Glutamatergic neuron (in vitro differentiated cells): ENCODE measurements at places on chromosomes 3 and 15. TPM values are rescaled to one million over a fixed set of nuclear protein-coding genes. Genes with fewer than 3 reads are reported as not detected.

GPR149 gene
- total RNA-seq, result 0.25 TPM

ARL14 gene
- total RNA-seq, result not detected

GRCh38 chr3:13119471-13120220 lies 46.4 kb upstream of the IQSEC1 start:
- no peaks in the 10 kb centered on the region for H3K4me1 ChIP-seq
- no peak for DNase-seq
- no peaks in the 10 kb centered on the region for H3K27me3 ChIP-seq

GRCh38 chr15:75036212-75036616 lies 12.8 kb downstream of the PPCDC start:
- peaks cover 2% of the 10 kb centered on the region for H3K4me1 ChIP-seq
- no peaks in the 10 kb centered on the region for H3K36me3 ChIP-seq
- DNase-seq, result no peak

DNA sequence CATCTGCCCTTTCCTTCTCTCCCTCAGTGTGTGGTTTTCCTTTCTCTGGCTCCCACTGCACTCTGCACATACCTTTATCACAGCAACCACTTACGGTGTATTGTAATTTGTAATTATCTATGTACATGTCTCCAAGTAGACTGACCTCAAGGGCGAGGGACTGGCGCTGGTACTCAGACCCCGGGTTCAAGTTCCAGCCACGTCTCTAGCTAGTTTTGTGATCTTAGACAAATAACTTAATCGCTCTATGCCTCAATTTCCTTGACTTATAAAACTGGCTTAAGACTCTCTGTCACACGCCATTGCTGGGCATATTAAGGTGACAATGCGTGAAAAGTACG lies 607 bp upstream of the SENP2 start:
- no peak for DNase-seq
- H3K27ac ChIP-seq, result peak overlapping the region; percentile 95
- H3K4me1 ChIP-seq, result peaks cover 13% of the 10 kb centered on the region

- H3K27ac ChIP-seq, result no peak overlapping the region
- peaks cover 4% of the 10 kb centered on the region for H3K4me1 ChIP-seq
- H3K27me3 ChIP-seq, result peaks cover 2% of the 10 kb centered on the region
- DNase-seq, result no peak
- no peaks in the 10 kb centered on the region for H3K36me3 ChIP-seq
Observed at GRCh38 chr3:182962166-182962565, 18.2 kb downstream of the DCUN1D1 start.

DNA sequence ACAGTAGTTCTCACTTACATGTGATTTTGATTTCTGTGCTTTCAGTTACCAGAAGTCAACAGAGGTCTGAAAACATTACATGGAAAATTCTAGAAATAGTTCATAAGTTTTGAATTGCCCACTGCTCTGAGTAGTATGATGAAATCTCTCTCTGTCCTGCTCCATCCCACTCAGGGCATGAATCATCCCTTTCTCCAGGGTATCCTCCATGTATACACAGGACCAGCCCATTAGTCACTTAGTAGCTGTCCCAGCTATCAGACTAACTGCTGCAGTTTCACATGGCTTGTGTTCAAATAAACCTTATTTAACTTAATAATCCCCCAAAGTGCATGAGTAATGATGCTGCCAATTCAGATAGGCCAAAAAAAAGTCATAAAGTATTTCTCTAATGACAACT lies 38.6 kb downstream of the EPHA3 start:
- peaks cover 7% of the 10 kb centered on the region for H3K4me1 ChIP-seq
- H3K27ac ChIP-seq, result peak overlapping the region; percentile 48
- no peak for DNase-seq
- no peaks in the 10 kb centered on the region for H3K36me3 ChIP-seq
- no peaks in the 10 kb centered on the region for H3K27me3 ChIP-seq
- H3K4me3 ChIP-seq, result no peak overlapping the region

DNA sequence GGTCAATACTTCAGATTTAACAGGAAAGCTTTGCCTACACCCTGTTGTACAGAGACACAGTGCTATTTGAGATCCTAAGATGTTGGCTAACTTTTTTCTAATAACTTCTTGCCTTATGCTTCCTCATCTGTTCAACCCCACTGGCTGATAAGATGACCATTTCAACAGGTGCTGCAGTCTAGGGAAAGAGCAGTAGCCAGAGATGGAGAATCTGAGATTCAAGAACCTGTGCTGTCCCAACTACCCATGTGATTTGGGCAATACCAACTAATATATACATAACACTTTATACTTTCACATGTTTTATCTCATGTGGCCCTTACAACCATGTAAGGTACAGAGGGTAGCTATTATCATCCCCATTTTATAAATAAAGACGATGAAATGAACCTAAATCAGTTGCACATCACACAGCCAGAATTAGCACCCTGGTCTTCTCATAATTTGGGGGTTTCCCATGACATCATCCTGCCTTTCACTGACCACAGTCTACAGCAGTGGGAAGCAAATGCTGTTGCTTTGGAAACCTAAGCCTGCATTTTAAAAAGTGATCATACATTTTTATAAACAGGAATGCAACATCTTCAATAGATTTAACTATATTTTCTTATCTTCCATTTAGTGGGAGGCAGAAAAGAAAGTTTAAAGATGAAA lies 9.7 kb downstream of the TTC23 start:
- no peak overlapping the region for H3K4me3 ChIP-seq
- no peaks in the 10 kb centered on the region for H3K27me3 ChIP-seq
- DNase-seq, result no peak
- no peaks in the 10 kb centered on the region for H3K36me3 ChIP-seq

GRCh38 chr3:9247361-9247940 lies 2.0 kb downstream of the SRGAP3 start:
- peaks cover 5% of the 10 kb centered on the region for H3K27me3 ChIP-seq
- H3K4me3 ChIP-seq, result peak overlapping the region; percentile 99
- peak overlapping the region; percentile 95 for H3K27ac ChIP-seq
- DNase-seq, result peak; percentile 25
- no peaks in the 10 kb centered on the region for H3K36me3 ChIP-seq
- peaks cover 29% of the 10 kb centered on the region for H3K4me1 ChIP-seq

DNA sequence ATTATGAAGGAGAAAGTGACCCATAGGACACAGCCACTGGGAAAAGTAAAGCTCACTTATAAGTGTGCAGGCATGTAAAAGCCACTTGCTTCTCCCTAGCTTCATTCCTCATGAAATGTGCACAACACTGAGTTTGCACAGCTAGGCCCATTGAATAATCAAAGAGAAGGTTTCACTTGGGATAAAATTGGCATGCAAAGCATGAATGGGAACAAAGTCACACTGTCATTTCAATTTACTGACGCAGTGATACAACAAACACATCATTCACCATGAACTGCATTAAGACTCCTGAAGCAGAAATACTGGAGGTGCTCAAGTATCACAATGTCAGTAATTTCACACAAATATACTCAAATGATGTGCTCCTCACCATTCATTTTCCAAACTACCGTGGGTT lies 61.1 kb downstream of the KCNMB2 start:
- H3K4me1 ChIP-seq, result no peaks in the 10 kb centered on the region
- no peak for DNase-seq
- H3K27ac ChIP-seq, result no peak overlapping the region
- no peak overlapping the region for H3K4me3 ChIP-seq
- no peaks in the 10 kb centered on the region for H3K27me3 ChIP-seq
- no peaks in the 10 kb centered on the region for H3K36me3 ChIP-seq
